HFFc6 (cell line): ENCODE measurements at places on chromosomes 13 and 19. TPM values are rescaled to one million over a fixed set of nuclear protein-coding genes. Genes with fewer than 3 reads are reported as not detected.

DNA sequence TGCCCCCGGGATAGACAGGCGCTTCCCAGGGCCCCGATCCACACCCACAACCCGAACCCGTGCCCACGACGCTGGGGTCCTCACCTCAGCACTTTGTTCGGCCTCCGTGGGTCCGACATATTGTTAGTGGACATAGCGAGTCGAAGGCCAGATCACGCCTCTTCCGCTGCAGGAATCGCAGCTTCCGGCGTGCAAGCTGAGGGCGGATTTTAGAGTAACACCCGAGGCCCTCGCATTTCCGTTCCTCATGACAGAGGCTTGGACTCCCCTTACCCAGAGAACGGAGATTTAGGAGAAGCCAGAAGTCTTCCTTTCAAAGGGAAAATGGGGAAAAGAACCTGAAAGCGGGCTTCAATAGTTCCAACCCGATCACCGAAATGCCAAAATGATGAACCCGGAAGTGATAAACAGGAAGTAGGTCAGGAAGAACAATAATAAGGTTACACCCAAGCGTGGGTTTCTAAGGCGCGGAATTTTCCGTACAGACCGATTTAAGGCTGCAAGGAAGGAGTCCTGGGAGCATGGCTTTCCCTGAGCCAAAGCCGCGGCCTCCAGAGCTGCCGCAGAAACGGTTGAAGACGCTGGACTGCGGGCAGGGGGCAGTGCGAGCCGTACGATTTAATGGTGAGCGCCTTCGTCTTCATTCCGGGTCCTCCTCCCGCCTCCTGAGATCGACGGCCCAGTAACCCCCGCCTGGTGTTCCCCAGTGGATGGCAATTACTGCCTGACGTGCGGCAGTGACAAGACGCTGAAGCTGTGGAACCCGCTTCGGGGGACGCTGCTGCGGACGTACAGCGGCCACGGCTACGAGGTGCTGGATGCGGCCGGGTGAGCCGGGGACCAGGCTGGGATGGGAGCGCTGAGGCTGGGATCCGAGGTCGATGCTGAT, 2.9 kb downstream of the WDR83 start:
- peaks cover 45% of the 10 kb centered on the region for H3K4me1 ChIP-seq
- peaks cover 4% of the 10 kb centered on the region; the same call in 1 of the 2 replicates for H3K27me3 ChIP-seq
- H3K36me3 ChIP-seq, result peaks cover 10% of the 10 kb centered on the region
- H3K27ac ChIP-seq, result peak overlapping the region; percentile 100
- peak overlapping the region; percentile 95 for H3K4me3 ChIP-seq

DNA sequence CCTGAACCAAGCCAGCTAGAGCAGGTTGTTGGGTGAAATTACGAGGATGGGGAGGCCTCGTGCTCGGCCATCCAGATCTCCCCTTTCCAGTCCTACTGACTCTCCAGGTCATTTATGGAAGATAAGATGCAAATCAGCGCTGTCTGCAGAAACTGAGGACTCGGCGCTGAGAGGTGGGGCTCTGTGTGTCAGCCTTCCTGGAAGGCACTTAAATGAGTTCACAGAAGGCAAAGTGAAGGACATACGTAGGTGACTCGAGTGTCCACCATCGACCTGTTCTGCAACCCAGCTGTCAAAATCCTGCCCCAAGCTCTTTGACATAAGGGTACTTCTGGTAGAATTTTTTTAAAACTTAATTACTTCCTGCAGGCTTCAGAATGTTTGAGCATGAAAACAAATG, 86.4 kb downstream of the RAB20 start:
- H3K27ac ChIP-seq, result no peak overlapping the region
- peaks cover 4% of the 10 kb centered on the region for H3K27me3 ChIP-seq

DNA sequence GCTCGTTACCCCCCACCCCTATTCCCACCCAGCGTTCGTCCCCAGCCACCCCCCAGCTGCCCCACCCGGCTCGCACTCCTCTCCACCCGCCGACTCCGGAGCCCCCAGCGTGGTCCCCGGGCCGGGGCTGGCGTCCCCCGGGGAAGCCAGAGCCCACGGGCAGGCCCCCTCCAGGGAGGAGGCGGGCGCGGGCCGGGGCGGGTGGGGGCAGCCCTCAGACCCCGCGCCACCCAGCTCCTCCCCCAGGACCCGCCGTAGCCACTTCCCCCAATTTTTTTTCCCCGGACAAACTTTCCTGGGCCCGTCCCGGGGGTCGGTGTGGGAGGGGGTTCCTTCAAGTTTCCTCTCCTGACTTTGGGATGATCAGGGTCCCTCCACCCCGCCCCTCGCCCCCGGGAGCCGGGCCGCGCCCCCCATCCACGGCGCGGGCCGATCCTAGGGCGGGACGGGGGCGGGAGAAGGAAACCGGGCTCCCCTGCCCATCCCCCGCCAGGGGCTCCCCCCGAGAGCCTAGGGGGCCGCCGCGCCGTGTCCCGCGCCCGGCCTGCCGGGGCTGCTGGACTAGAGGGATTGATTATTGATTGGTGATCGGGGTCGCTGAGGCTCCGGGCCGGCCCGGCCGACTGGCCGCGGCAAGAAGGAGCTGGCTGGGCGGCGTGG, 927 bp upstream of the TSHZ3 start:
- no peak overlapping the region for H3K27ac ChIP-seq
- peaks cover 43% of the 10 kb centered on the region for H3K4me1 ChIP-seq
- DNase-seq, result no peak
- peaks cover under 1% of the 10 kb centered on the region; the same call in 1 of the 2 replicates for H3K36me3 ChIP-seq
- H3K27me3 ChIP-seq, result no peaks in the 10 kb centered on the region; the same call in 1 of the 2 replicates

The CC2D1A gene
- 23.9 to 28.3 TPM (median 25.2 TPM) in 3 replicates for total RNA-seq

DNA sequence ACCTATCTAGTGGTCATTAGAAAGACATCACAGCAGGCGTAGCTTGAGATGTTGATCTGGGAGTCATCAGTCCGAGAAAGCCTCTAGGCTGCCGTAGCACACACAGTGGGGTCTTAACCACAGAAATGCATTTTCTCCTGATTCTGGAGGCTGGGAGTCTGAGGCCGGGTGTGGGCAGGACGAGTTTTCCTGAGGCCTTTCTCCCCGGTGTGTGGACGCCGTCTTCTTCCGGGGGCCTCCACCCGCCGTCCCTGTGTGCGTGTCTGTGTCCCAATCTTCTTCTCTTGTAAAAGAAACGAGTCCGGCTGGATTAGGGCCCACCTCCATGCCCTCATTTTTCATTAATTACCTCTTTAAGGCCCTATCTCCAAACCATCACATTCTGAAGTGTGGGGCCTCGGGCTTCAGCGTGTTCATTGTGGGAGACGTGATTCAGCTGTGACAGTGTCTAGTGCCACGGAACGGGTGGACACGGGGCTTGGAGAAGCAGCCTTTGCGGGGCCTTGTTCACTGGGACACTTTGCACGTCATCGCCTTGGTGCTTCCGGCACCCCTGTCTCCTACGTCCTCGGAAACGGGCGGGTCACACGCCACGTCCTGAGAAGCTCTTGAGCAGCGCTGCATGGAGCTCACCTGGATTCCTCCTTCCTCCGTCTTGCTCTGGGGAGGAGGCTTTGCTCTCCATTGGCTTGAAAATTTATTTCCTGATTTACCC, 208.9 kb upstream of the SOX1 start:
- H3K27ac ChIP-seq, result no peak overlapping the region
- peaks cover 16% of the 10 kb centered on the region for H3K36me3 ChIP-seq
- no peak overlapping the region for H3K4me3 ChIP-seq
- no peaks in the 10 kb centered on the region for H3K4me1 ChIP-seq

The MEIOSIN gene
- not detected in 3 replicates for total RNA-seq
